ENCODE measurements at places on chromosomes 7 and 10.

- peak; percentile 41 for DNase-seq
Measured at GRCh38 chr10:3784510-3785250, at the start of gene KLF6. Gene KLF6, minus strand, starts transcription at chr10:3785209. Its CDS starts 195 bp downstream, at chr10:3785014.

DNA sequence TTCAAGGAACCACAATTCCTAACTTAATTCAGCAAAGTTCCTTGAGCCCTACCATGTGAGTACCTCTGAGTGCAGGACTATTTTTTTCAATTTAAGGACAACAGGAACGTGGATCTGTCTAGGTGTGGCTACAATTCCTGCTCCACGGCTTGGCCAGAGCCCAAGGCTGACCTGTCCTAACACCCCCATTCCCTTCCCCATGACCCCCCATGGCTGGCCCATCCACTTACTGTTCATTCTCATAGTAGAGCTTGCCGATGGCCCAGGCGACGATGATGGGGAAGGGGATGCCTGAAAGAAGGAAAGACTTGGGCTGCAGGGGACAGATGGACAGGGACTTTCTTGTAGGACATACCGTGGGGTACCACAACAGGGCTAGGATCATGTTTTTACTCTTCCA is 20.3 kb downstream of the CRHR2 start:
- DNase-seq, result no peak

- no peak for DNase-seq
Measured at GRCh38 chr7:128128401-128128800, 97.2 kb upstream of the LRRC4 start.

DNA sequence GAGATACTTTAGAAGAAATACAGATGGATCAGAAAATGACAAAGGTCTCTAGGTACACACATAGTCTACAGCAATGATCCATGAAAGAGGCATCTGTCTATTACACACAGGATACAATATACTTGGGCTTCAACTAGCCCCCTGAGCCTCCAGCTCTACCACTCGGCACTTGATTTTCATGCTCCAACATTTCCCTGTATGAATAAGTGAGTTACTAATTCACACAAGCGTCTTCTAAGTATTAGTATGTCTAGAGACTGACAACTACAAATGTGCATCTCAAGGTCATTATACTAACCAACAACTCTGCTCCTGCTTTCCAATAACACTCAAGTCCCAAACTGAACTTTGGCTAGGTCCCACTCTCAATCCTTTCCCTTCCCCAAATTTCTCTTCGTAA is 8.3 kb downstream of the FAM204A start:
- DNase-seq, result no peak

GRCh38 chr10:4775808-4776207 is 50.2 kb upstream of the AKR1E2 start:
- no peak for DNase-seq

DNA sequence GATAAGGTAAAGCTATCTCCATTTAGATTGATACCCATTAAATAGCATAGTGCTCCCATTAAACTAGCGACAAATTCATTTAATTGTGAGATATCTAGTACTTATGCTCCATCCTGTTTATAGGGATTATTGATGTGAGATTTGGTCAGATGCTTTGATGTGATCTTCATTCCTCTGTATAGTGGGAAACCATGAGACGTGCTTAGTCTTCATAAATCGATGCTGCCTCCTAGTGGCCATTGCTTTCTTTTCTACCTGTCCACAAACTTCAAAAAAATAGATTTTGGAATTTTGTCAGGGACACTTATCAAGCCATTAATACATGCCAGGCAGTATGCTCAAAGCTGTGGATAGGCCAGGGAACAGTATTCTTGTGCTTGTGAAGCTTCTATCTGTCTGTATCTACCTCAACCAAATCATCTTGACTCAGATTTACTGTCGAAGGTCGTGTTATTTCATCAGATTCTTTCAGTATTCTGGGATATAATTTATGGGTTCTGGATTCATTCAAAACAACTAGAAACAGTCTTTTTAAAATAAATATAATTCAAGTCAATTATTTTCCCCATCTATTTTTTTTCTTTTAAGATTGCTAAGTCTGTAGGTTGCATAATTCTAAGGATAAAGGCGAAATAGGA is 12.0 kb downstream of the LSM8 start:
- DNase-seq, result no peak

- peak; percentile 63 for DNase-seq
Measured at GRCh38 chr10:128044186-128044585, 82.0 kb downstream of the MKI67 start.

DNA sequence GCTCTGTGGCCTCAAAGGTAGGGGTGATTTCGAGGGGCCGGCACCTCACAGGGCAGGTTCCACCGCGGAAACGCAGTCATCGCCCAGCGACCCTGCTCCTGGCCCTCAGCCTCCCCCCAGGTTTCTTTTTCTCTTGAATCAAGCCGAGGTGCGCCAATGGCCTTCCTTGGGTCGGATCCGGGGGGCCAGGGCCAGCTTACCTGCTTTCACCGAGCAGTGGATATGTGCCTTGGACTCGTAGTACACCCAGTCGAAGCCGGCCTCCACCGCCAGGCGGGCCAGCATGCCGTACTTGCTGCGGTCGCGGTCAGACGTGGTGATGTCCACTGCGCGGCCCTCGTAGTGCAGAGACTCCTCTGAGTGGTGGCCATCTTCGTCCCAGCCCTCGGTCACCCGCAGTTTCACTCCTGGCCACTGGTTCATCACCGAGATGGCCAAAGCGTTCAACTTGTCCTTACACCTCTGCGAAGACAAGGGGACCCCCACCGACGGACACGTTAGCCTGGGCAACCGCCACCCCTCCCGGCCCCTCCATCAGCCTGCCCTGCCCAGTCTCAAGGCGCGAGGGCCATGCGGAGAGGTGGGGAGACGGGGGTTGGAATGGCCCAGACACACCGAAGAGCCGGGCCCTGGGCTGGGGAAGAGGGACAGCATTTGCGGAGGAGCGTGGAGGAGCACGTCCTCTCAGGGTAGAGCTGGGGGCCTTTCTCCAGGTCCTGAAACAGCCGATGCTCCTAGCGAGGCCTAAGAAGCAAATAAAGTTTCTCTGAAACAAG is 6.0 kb downstream of the SHH start:
- DNase-seq, result no peak

DNA sequence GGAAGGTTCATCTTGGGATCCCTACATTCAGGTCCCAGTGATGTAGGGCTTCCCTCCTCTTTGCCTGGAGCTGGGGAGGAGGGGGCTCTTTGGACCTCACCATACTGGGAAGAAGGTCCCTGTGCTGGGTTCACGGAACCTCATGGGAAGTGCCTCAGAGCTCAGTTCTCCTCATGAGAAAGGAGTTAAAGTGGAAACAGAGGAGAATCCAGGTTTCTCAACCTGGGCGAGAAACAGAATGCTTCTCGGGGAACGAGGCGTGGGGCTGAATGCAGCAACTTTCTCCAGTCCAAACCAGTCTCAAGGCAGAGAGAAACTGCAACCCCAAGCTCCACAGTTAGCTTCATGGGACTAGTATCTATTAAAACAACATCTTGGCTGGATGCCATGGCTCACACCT is 382.7 kb upstream of the FOXK1 start:
- DNase-seq, result no peak

- DNase-seq, result no peak
Measured at GRCh38 chr7:92645114-92646061, 55.2 kb upstream of the FAM133B start.

DNA sequence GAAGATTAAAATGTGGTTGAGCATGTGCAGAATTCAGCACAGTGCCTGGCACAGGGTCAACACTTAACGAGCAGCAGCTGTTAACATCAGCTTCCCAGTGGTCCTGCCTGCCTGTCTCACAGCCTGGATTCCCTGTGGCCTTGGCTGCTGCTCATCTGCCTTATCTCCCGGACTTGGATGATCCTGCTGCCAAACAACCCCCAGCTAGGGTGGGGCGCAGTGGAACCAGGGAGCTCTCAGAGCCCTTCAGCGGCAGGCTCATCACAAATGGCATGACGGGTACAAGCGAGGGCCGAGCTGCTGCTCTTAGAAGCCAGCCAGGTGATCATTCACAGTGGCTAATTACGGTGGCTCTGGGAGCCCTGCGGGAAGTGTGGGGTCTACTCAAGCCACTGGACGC is 13.0 kb upstream of the SMARCD3 start:
- no peak for DNase-seq

GRCh38 chr7:48154792-48155413 is 16.4 kb upstream of the ABCA13 start:
- no peak for DNase-seq

- no peak for DNase-seq
Measured at GRCh38 chr10:71281646-71282322, 37.3 kb upstream of the SLC29A3 start.

DNA sequence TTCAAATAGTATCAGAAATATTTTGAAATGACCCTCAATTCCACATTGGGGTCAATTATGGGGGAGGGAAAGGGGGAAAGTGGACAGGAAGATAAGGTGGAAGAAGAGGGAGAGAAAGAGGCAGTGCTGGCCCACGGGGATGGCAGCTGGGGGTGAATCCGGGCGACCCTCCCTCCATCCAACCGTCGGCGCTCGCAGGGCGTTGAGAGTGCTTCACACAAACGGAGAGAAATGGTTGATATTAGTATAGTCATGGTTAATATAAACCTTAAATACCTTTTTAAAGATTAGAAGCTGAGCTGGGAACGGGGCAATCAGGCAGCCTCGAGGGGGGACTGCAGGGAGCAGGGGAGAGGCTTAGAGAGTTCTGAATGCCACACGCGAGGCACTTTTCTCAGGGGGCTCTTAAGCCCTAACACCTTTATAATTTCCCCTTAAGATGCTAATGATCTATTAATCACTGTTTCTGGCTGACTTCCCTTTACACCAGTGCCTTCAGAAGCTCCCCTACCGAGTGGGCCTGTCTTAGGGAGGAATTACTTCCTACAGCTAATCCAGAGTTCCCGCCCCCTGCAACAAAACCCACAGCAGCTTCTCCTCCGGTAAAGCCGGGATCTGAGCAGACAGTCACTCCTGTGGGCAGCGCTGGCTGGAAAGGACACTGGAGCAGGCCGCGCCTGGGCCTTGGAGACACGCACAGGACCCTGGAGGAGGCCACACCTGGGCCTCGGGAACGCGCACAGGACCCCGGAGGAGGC is 39.5 kb downstream of the PRKAG2 start:
- peak; percentile 83 for DNase-seq

GRCh38 chr7:16348251-16348650 is 73.1 kb downstream of the CRPPA start:
- DNase-seq, result no peak

DNA sequence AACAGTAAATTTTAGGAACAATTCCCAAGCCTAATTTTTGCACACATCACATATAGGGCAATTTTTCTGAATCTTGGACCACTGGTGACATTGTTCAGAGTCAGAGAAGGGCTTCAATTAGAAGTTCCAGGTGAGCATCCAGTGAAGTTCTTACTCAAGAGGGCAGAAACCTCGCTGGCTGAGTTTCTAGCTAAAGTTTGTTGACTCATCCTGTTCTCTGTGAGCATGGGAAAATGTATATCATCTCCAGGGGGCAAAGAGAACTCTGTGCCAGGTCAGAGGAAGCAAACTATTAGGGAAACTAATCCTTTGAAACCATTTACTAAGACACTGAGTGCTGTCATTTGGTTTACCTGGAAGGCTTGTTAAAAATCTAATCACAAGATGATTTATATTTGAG is 695.6 kb upstream of the IGFBP3 start:
- DNase-seq, result no peak

DNA sequence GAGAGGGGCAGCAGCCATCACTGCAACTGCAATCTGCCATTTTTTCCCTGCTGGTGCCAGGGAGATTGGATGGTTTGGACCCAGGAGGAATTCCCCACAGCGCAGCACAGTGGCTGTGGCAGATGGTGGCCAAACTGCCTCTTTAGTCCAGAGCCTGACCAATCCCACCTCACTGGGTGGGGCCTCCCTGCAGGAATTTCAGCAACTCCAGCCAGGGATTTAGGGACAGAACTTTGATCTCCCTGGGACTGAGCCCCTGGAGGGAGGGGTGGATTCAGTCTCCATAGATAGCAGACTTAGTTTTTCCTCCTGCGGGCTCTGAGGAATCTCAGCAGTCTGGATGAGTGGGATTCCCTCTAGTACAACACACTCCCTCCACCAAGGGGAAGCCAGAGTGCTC is 179.7 kb upstream of the WDR11 start:
- DNase-seq, result no peak

DNA sequence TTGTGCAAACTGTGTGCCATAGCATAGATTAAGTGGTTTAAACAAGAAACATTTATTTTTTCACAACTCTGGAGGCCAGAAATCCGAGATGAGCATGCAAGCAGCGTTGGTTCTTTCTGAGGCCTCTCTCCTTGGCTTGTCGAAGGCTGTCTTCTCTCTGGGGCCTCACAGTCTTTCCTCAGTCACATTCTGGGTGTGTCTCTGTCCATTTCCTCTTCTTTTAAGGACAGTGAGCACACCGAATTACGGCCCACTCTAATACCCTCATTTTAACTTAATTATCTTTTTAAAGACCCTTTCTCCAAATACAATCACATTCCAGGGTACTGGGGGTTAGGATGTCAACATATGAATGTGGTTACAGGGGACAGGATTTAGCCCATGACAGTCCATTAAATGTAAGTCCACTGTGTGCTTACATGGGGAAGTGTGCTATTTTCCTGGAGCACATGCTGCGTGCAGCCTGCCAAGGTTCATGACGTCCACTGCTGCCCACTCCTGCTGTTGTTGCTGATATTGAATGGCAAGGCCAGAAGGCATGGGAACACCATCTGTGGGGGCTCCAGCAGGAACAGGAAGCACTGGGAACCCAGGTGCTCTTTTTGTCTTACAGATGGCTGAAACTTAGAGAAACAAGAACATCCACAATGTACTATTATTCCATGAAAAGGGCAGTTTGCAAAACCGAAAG is 365.5 kb downstream of the GALNT17 start:
- peak; percentile 42 for DNase-seq

DNA sequence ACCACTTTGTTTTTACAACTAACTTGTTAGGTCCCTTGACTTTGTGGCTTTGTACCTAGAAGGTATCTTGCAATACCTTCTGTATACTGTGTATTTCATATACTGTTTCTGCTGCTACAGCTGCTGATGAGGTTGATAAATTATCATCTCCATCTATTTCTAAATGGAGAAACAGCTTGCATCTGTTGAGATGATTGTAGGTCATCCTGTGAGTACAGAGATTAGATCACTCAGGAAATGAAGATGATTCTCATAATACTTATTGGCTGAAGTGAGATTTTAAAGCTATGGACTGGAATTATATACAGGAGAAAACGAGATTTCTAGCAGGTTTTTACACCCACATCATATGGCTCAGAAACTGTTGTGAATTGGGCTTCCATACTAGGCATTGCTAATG is 280.5 kb downstream of the KCND2 start:
- no peak for DNase-seq

GRCh38 chr7:155464948-155465739 is 7.2 kb downstream of the EN2 start:
- DNase-seq, result no peak

DNA sequence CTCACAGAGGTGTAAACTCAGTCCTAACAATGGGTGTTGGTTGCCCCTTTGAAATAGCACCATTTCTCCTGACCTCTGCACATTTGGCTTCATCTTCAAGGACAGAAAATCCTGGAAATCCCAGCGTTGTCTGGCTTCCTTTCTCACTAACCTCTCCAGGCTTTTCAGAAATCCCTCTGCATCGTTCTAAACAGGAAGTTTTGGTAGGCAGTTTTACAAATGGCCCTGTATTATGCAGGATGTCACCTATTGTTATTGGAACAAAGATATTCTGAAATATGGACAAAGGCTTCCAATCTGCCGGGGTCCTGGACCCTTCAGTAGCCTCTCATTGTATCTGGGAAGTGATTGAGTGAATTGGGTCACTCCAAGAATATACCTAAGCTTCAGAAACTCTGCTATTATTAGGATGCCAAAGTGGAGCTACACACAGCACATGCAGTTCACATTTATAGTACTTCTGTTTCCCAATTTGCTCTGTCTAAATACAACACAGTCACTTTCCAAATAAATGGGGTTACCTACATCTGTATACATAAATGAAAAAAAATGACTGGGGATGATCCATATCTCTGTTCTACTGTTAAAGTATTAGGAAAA is 134.8 kb upstream of the KLF6 start:
- DNase-seq, result no peak

Measured in posterior cingulate gyrus (tissue), 11 donors.